ENCODE measurements at places on chromosomes 3 and 15.

DNA sequence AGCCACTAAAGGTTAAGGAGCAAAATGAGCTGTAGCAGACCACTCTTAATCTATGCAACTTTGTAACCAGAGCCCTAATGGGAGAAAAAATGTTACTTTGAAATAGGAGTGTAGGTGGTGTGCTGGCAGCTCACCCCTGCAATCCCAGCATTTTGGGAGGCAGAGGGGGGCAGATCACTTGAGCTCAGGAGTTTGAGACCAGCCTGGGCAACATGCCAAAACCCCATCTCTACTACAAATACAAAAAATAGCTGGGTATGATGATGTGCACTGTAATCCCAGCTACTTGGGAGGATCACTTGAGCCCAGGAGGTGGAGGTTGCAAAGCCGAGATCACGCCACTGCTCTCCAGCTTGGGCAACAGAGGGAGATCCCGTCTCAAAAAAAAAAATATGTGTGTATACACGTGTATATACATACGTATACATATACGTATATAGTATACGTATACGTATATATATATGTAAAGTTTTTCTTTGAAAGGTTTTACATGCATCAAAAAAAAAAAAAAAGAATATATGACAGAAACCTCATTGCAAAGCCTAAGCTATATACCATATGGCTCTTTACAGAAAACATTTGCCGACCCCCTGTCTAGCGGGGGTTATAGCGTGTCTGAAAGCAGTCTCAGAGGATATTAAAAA lies 15.7 kb downstream of the CAPN7 start:
- no peak for DNase-seq

GRCh38 chr15:71971905-71972304 lies 146.0 kb downstream of the MYO9A start:
- no peak for DNase-seq

GRCh38 chr3:183158551-183159006 lies 4.0 kb downstream of the LAMP3 start:
- no peak for DNase-seq

- DNase-seq, result no peak
These were observed 759.9 kb downstream of the EPHA3 start for GRCh38 chr3:89867286-89867685.

DNA sequence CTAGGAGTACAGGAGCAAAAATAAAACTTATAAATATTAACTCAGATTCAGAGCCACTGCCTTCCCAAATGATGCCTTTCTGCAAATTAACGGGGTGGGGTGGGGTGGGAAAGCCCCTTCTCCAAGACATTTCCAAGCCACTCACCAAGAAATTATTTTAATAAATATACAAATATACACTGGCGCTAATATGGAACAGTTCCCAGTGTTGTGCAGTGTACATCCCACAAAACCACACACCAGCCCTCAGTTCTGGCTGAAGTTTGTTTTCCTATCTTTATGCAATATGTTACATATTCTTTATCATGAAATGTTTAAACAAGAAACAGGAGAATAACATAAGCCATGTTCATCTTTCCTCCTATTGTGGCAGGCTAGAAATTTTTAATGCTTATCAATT lies 53.0 kb upstream of the GYG1 start:
- DNase-seq, result no peak

All from hematopoietic multipotent progenitor cell treated with erythropoietin and hydrocortisone succinate and interleukin-3 and kit ligand, for 8 days (in vitro differentiated cells).